Fibroblast of the conjunctiva (primary cell): ENCODE measurements at places on chromosomes 1 and 21.

DNA sequence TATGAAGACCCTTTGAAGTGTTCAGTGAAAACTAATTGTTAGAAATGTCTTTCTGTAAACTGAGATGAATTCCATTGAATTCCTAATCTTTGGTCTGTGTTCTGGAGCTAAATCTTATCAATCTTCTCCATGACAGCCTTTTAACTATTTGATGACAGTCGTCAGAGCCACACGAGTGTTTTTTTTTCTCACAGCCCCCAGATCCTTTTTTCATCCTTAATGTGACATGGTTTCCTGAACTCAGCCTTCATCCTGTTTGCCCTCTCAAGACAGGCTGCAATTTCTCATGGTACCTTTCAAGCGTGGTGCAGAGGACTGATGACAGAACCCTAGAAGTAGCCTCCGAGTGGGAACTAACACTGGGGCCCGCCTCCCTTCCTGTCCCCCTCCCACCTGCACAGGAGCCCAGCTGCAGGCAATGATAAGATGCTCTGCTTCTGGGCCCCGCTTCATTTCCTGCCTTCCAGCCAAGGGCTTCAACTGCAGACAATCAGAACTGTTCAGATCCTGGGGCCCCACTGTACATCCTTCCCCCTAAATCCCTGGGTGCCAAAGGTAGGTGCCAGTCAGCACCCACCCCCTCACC lies 114.6 kb upstream of the VAV3 start:
- DNase-seq: no peak

- no peak for DNase-seq
Observed at GRCh38 chr1:8097077-8097799, 71.1 kb upstream of the ERRFI1 start.

GRCh38 chr1:150622303-150622975 lies 7.0 kb downstream of the ENSA start:
- DNase-seq: peak; percentile 20

DNA sequence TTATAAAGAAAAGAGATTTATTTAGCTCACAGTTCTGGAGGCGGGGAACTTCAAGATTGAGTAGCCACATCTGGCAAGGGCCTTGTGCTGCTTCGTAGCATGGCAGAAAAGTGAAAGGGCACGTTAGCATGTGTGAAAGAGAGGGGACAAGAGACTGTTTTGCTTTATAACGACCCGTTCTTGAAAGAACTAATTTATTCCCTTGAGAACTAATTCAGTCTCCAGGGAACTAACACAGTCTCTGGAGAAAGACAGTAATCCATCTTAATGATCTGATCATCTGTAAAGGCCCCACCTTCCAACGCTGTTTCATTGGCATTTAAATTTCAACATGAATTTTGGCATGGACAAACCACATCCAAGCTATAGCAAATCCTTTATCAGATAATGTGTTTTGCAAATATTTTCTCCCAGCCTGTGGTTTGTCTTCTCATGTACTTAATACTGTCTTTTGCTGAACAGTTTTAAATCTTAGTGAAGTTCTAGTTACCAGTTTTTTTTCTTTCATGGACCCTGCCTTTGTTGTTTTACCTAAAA lies 26.1 kb downstream of the MTR start:
- DNase-seq: no peak

DNA sequence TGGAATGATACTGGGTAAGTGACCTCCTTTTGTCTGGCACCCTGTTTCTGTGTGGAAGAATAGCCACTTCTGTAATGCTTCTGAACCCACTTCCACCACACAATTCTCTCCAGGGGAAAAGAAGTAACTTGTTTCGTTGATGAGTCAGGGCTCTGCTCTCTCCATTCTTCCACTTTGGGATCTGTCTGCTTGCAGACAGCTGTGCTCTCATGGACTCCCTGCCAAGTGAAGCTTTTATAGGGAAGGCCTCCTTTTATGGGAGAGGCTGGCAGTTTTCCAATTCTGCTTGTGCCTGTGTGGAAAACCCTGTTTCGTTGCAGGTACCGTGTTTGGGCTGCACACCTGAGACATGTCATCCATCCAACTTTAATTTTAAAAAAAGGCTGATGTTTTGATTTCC lies 130.7 kb downstream of the GIPC2 start:
- peak; percentile 62 for DNase-seq

DNA sequence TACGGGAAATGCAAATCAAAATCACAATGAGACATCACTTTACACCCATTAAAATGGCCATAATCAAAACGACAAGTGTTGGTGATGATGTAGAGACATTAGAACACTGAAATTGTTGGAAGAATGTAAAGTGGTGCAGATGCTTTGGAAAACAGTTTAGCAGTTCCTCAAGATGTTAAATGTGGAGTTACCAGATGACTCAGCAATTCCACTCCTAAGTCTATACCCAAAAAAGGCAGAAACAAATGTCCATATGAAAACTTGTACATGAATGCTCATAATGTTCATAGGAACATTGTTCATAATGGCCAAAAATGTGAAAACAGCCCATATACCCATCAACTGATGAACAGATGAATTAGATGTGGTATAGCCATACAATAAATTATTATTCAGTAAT lies 267.4 kb downstream of the KCNH1 start:
- no peak for DNase-seq

DNA sequence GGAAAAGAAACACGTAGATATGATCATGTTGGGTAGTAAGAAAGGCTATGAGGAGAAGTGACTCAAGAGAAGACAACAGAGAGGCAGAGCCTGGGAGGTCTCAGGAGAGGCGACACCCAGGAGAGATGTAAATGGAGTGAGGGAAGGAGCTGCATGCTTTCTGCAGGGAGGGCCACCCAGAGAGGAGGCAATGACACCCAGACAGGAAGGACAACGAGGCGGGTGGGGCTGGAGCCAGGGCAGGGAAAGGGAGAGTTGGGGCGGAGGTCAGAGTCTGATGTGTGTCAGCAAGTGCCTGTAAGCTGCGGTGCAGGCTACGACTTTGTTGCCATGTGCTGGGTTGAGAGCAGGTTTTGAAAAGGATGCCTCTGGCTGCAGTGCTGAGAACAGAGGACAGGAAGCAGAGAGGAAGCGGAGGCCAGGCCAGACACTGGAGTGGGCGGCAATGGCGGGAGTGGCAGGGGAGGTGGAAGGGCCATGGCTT lies 31.3 kb downstream of the SLC1A7 start:
- no peak for DNase-seq

- DNase-seq: no peak
Observed at GRCh38 chr21:36693489-36694030, 5.4 kb upstream of the SIM2 start.

GRCh38 chr1:178464141-178464540 lies 32.6 kb downstream of the CLEC20A start:
- DNase-seq: no peak

- no peak for DNase-seq
Observed at GRCh38 chr1:118558933-118559332, 373.9 kb upstream of the SPAG17 start.

DNA sequence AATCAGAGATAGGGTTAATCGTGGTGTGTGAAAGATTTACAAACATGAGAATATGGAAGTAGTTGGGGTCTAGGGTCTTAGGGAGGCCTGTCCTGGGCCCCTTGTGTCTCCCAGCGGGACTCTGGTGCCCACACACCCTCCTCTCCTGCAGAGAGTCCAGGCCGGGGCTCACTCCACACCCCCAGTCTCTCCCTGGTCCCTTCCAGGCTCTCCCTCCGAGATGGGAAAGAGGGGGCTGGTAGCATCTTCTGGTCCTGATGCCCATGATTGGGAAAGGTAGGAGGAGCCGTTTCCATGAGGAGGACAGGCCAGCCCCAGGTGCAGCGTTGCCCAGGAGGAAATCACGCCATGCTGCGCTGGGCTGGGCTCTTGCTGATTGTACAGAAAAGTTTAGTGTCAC lies 26.6 kb downstream of the PCNT start:
- no peak for DNase-seq

GRCh38 chr1:8985915-8986813 lies 40.1 kb downstream of the SLC2A7 start:
- DNase-seq: peak; percentile 67

GRCh38 chr1:76807543-76808260 lies 59.6 kb upstream of the ST6GALNAC5 start:
- DNase-seq: no peak

DNA sequence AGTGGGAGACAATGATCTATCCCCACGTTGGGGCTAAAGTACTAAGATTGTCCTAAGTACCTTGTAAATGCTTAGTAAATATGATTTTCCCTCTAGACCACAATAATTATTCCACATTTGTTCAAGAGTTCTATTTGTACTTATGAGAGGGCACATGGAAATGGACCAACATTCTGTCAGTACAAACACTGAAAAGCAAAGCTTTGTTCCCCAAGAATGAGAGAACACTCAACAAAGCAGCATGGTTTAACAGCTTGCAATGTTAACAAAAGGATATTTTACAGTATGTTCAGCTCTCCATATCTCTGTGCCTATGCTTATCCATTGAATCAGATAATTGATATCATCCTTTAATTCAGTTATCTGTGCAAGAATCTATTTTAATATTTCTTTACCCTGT lies 35.4 kb downstream of the RBM11 start:
- DNase-seq: no peak

DNA sequence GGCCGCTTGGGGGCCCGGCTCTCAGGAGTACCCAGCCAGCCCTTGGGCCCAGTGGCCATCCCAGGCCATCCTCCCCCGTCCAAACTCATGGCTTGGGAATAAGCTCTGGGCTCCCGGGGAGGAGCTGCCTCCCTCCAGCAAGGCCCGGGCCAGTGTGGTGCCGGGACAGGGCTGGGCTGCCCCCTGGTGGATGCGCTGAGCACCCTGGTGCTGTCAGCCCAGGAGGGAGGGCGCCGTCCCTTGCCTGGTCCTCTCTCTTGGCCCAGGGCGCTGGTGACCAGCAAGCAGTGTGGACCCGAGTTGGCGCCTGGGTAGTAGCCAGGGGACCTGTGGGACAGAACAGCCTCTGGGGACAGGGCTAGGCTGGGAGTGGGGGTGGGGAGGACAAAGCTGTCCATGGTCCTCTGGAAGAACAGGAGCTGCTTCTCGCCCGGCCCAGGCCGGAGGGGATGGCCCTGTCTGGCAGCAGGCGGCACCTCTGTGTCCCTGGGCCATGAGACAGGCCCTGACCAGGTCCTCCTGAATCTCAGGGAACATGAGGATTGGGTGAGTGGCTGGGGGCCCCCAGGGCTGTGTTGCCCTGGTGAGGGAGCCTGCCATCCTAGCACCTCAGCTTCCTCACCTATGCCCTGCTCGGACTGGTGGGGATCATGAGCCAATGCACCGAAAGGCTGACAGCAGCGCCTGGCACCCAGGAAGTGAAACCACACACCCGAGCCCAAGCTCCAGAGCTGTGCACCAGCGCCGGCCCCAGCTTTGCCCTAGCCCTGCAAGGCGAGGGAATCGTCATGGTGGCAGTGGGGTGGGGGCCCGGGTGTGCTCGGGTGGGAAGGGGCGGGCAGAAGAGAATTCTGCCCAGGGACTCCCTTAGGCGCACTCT lies 9.4 kb downstream of the MORN1 start:
- DNase-seq: peak; percentile 63

DNA sequence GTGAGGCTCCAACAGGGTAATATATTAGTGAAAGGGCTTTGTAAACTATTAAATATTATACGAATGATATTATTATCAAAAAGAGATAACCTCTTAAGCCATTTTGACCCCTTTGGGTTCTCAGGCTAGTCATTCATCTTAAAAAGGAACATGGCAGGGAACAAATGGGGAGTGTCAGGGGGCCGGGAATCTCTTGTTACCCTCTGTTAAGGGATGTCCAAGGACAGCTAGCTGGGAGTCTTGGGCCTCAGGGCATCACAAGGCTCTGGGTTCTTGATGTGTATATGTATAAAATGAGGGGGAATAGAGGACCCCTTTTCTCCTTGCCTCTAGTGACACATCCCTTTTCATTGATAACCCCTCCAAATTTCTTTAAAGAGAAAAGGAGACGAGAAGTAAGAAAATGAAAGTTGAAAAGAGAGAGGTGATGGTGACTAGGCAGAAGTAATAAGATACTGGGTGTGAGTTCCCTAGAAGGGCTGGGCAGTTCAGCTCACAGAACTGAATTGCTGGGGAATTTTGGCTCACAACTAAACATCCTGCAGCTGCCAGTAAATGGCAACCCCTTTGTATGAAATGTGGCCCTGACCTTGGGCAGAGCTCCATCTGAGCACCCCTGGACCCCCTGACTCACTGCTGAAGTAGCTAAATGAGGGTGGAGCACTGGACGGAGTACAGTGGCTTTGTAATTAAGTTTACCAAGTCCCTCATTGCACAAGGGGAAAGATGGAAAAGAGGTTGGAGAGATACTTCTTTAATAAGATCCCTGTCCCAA lies 20.0 kb upstream of the ZNF326 start:
- peak; percentile 91 for DNase-seq

- no peak for DNase-seq
Observed at GRCh38 chr1:228222548-228222947, 14.7 kb downstream of the OBSCN start.

GRCh38 chr21:45001134-45002095 lies 61.6 kb downstream of the SLX9 start:
- peak; percentile 13 for DNase-seq

DNA sequence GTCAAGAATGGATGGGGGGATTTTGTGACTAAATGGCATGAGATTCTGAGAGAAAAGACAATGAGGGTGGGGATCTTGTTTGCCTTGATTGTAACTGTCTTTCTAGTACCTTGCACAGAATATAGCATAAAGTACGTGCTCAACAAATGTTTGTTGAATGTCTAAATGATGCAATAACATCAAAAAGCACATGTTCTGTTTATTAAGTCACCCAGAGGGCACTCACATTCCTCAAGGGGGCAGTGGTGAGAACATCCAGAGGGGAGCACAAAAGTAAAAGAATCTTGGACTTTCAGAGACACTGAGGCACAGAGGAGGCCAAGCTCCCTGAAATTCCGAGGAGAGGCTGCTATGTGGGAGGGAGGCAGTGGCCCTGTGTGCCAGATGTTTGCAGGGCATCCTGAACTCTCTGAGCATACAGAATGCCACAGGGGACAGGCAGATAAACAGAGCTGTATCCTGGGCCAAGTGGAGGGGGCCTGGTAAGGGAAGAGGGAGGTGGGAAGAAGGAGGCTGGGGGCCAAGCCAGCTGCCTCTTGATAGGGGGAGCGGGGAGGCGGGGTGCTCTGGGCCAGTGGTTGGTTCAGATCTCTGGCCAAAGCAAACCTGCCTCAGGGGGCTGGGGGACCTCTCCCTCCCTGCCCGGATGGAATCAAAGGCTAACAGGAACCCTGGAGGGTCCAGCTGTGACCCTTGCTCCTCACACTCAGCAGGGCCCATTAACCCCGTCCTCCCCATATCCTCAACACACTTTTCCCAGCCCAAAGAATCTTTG lies 6.5 kb upstream of the ATP1A2 start:
- DNase-seq: peak; percentile 64

DNA sequence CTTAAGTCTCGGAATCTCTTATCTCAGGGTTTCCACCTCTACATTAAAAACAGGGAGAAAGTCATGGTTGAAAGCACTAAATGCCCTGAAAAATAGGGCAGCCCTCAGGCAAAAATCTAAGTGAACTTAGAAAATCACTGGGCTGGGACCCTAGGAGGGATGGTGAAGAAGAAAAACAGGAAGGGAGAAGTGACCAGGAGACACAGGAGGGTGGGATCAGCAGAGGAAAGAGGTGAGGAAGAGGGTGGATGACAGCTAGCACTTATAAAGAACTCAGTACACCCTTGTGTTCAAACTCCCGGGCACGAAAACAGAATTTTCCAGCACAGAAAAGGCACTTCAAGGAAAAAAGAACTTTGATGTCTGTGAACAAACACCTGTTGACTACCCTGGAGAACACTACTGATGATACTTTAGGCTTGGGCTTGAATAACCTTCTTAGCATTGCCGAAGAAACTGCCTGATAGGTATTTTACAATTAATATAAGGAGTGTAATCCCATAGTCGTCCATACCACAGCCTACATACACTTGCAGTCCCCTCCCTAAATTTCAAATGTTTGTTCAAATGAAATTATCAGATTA lies 2.0 kb downstream of the CHML start:
- no peak for DNase-seq

- DNase-seq: no peak
Observed at GRCh38 chr1:24250791-24251190, 63.7 kb upstream of the IFNLR1 start.
